ENCODE measurements at places on chromosomes 5 and 9.

DNA sequence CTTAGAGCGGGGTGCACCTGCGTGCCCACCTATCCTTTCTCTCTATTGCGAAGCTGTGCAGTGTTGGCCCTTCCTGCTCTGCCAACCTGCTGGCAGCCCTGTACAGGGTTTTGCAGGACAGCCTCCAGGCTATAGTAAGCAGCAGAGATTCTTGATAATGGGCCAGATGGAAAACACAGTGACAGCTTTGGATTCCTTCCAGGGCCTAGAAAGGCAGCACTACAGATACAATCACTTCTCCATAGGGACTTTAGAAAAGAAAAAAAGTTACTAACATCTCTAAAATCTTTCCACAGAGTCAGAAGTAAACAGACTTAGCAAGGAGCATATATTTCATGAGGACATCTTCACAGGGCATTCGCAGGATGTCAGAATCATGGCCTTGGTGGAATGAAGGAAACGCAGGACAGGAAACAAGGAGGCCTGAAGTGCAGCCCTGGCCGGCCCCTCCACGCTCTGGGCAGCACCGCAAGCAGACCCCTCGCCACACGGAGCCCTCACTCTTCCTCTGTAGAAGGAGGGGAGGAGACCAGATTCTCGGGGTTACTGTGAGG, 172.1 kb upstream of the GAS1 start:
- DNase-seq, result no peak

GRCh38 chr9:89903141-89903475, 298.3 kb downstream of the GADD45G start:
- no peak for DNase-seq

DNA sequence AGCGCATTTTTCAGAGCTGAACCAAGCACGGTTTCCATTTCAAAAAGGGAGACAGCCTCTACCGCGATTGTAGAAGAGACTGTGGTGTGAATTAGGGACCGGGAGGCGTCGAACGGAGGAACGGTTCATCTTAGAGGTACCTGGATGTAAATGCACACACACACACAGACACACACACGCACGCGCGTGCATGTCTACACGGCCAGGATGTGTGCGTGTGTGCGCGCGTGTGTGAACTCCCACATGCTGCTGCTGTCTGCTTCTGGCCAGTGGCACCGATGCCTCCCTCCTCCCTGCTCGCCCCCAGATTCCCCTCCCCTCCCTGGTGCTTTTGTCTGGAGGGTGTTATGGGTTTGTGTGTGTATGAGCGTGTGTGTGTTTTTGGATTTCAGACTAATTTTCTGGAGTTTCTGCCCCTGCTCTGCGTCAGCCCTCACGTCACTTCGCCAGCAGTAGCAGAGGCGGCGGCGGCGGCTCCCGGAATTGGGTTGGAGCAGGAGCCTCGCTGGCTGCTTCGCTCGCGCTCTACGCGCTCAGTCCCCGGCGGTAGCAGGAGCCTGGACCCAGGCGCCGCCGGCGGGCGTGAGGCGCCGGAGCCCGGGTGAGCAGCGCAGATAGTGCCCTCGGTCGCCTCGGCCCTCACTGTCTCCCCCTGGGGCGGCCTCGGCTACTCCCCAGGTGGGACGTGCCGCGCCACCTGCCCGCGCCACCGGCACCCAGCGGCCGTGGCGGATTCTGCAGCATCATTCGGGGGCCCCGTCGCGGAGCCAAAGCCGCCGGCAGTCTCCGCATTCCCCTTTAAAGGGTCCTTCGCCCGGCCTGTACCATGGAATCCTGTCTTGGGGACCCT, at the start of gene NTRK2:
Gene NTRK2, plus strand, starts transcription at position 442 of the 850 bp plus-strand sequence. CDS start 1,020 bp downstream, outside the sequence.
- DNase-seq, result no peak

DNA sequence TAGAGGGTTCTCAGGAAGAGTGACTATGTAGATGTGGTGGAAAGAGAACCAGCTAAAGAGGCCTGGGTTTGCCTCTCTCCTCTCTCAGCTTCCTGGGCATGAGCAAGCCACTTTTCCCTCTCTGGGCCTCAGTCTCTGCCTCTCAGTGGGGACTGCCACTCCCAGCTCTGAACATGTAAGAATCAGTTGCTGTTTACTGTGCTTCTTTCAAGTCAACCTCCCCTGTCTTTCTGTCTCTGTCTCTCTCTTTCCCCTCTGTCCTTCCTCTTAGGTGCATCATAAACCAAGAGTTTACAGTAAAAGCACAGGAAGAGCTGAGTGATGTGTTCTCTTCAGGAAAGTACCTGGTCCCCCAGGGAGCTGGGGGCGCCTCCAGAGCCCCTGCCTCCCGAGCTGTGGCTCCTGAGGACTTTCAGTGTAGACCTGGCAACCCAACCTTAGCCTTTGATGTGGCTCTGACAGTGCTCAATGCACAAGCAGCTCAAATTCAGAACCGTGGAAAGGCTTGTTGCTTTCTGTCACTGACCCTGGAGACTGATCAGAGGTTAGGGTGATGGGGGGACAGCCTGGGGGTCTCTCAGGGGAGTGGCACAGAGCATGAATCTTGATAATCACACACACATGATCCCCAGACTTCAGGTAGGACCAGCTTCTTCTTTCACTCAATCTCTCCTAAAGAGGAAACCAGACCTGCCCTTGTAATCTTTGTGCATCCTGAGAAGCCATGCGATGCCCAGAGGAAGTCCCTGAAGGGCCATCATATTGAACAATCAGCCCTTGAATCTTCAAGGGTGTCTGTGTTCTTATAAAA, 59.4 kb upstream of the TNFSF8 start:
- DNase-seq, result no peak

DNA sequence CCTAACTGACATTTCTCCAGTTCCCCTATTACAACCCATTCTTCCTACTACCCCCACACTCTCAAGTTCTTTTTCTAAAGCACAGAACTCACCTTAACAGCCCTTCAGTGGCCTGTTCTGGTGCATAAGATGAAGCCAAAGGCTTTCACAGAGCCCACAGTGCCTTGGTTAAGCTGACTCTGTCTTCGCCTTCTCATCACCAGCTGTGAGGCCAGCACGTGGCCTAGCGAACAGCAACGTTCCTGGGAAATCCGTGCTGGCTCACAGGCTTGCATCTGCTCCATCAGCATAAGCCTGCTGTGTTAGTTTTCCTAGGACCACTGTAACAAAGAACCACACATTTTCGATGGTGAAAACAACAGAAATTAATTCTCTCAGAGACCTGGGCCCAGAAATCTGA, 67.9 kb upstream of the LPAR1 start:
- no peak for DNase-seq

- DNase-seq, result no peak
Observed at GRCh38 chr5:110268283-110268682, 458.2 kb downstream of the TMEM232 start.

DNA sequence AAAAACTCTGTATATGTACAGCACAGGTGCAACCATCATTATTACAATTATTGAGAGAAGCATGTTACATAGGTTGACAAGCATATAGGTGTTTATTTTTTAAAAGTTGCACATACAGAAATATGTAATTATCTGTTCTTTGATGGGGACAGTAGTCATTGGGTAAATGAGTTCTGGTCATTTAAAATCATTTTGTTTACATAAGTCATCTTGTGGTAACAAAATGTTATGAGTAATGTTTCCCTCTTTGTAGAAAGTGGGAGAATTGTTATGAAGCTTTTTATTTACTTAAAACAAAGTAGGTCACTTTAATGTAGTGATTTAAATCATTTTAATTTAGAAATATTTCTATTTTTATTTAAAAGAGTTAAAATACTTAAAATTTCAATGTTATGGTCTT, 33.8 kb upstream of the FBXL17 start:
- DNase-seq, result no peak

- no peak for DNase-seq
Observed at GRCh38 chr5:68444833-68445232, 229.3 kb downstream of the PIK3R1 start.

DNA sequence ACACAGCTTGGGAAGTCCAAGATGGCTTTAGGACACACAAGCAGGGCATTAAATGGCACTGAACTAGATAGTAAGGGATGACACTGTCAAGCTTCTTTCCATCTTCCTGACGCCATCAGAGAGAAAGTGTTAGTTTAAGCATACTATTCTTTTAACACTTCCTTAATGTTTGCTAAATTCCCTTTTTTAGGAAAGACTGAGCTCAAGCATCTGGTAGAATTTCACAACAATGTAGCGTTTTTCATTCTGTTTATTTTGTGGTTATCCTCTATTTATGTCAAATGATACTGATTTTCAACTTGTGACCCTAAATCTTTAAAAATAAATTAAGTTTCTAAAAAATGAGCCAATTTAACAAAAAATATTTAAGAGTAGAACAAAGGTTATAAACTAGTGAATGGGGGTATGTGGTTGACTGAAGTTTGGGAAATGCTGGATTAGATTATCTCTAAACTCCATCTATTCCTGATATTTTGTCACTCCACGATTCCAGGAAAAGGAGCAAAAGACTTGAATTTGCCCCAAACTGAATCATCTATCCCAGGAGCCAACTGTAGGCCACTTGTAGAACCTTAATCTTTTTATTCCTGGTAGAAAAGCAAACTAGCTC, 147.4 kb upstream of the KLF9 start:
- DNase-seq, result no peak

- no peak for DNase-seq
Observed at GRCh38 chr5:81117566-81117965, 115.6 kb upstream of the CKMT2 start.

DNA sequence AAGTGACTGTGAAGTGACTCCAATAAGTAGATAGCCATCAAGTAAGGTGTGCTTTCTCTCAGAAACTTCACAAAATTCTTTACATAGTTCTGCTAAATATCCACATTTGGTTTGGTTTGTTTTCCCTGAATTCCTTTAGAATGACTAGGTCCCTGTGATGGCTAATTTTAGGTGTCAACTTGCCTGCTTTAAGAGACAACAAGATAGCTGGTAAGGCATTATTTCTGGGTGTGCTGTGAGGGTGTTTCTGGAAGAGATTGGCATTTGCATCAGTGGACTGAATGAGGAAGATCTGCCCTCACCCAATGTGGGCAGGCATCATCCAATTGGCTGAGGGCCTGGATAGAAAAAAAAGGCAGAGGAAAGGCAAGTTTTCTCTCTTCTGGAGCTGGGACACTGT, 8.3 kb upstream of the PTBP3 start:
- DNase-seq, result no peak

DNA sequence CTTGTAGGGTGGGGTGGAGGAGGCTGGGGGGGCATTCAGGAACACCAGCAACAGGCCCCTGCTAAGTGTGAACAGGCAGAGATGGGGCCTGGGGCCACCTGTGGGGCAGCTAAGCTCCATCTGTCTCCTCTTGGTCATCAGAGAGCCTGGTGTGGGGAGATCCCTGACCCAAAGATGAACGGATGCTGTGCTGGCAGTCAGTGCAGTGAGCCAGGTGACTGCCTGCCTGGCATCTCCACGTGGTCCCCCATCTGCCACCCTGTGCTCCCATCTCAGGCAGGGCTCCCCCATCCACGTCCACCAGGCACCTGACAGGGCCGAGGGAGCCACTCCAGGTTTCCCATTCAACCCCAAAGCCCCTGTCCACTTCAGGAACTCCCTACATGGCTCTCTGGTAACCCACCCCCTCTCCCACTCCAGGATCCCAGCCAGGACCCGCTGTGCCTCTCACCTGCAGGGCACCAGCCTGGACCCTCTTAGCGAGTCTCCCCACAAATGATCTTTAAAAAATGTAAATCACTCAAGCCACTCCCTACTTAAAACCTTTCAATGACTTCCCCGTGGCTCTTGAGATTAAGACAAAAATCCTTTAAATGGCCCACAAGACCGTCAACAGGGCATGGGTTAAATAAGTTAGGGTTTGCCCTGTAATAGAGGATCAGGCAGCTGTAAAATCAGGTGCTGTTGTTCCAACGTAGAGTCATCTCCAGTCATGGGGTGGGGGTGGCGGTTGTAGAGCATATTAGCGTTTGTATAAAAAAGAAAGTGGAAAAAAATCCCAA, 60.8 kb downstream of the LMX1B start:
- DNase-seq, result no peak

GRCh38 chr9:98861781-98862504, 54.5 kb downstream of the GALNT12 start:
- DNase-seq, result no peak

GRCh38 chr5:119293516-119293829, 62.3 kb upstream of the TNFAIP8 start:
- DNase-seq, result no peak

GRCh38 chr5:177482359-177482795, 8.9 kb upstream of the DBN1 start:
- no peak for DNase-seq

DNA sequence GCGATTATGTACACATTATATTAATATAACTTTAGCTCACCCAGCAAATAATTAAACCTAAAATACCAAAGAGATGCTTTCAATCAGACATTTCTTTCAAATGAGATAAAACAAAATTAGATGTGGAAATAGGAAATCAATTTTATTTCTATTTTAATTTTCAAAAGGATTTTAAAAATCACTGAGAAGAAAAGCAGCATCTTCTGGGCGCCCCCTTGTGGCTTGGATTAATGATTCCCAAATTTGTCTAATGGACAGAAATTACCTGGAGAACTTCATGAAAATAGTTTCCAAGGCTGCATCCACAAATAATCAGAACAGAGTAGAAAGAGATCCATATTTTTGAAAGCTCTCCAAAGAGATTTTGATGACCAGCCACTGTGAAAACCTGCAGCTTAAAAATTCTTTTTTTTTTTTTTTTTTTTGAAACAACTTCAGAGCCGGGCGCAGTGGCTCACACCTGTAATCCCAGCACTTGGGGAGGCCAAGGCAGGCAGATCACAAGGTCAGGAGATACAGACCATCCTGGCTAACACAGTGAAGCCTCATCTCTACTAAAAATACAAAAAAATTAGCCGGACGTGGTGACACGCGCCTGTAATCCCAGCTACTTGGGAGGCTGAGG, 50.9 kb upstream of the CEMIP2 start:
- DNase-seq, result no peak

GRCh38 chr9:135108831-135109510, 21.5 kb downstream of the OLFM1 start:
- DNase-seq, result no peak

DNA sequence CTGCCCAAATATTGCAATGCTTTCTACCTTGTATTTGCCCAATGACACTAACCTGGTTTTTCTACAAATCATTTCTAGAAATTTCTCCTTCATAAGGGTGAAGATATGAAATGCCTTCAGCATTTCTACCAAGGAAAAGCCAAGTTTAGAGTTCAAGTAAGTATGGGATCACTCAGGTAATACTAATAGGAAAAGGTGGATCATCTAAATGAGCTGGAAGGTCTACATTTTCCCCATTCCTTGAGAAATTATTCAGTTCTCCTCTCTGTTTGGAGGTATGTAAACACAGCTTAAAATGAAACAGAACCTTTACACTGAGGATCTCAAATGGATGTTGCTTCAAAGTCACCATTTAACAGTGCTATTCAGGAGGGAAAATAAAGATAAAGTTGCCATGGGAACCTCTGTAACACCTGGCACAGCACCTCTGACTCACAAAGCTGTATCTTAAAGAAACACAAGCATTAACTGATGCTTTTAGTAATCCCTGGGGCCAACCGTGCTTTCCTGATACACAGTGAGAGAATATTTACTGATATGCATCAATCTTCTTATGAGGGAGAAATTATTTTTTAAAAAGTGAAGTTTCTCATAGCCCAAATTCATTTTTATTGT, 161.3 kb downstream of the DRD1 start:
- DNase-seq, result no peak

DNA sequence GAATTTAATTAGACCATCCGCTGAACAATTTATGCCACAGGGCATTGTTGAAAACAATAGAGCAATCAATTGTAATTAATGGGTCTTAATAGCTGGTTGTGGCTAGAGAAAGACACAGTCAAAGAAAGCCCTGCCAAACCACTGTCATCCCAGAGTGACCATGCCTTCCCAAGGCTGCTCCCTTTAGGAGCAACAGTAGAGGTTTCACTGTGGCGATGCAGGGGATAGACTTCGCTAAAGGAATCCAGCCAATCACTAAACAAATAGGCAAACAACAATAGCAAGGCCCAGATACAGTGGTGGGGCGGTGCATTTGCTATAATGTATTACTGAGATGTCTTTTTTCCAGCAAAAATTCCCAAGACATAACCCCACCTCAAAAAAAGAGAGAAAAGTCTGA, 87.8 kb upstream of the SLC27A6 start:
- DNase-seq, result no peak

Data from stimulated activated CD8-positive, alpha-beta memory T cell treated with anti-CD3 and anti-CD28 coated beads, Interleukin-7, amount 100 ng/mL, for 48 hours (primary cell).